ENCODE measurements at places on chromosomes 3 and 15.

DNA sequence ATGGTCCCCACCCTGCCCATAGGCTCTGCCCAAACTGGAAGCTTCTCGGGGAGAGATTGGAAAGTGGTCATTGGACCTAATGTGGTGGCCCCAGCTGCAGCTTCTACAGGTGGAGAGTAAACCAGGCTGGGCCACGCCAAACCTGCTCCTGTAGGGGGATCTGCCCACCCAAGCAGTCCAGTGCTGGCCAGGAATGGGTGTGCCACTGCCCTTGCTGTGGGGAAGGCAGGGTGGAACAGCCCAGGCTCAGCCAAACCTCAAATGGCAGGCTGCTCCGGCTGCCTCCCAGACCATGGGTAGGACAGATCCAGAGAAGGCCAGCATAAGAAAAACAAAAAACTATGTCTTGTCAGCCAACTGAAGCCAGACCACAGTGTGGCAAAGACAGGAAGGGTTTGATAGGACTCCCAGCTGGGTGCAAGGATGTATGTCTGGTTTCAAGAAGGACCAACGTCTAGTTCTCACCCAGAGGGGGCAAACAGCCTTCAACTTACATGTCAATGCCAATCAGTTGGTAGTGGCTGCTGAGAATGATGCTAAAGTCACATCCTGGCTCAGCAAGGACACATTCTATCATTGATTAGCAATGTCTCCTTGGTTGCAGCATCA lies 267.3 kb downstream of the UACA start:
- DNase-seq = no peak

GRCh38 chr15:44194323-44195150 lies 534 bp downstream of the FRMD5 start:
- DNase-seq = peak; percentile 45

GRCh38 chr15:85542895-85543331 lies 162.5 kb downstream of the AKAP13 start:
- DNase-seq = no peak

GRCh38 chr3:170737498-170738162 lies 132.4 kb downstream of the RPL22L1 start:
- DNase-seq = no peak

- DNase-seq = no peak
These were observed 6.7 kb downstream of the LNP1 start for GRCh38 chr3:100407977-100408532.

DNA sequence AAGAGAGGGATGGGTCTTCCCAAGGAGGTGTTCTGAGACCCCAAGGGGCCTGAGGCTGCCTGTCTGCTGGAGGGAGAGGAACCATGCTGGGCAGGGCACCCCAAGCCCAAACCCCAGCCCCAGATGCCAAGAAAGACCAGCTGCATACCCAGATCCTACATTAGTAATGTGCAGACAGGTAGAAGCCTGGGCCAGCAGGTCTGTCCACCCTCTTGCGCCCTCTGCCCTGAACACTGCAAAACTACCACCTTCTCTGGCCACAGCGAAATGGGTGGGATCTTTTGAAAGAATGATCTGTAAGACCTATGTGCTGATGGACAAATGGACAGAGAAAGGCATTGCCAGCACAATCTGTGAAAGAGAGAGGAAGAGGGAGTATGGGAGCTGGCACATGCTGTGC lies 283.2 kb downstream of the EPHB1 start:
- no peak for DNase-seq

DNA sequence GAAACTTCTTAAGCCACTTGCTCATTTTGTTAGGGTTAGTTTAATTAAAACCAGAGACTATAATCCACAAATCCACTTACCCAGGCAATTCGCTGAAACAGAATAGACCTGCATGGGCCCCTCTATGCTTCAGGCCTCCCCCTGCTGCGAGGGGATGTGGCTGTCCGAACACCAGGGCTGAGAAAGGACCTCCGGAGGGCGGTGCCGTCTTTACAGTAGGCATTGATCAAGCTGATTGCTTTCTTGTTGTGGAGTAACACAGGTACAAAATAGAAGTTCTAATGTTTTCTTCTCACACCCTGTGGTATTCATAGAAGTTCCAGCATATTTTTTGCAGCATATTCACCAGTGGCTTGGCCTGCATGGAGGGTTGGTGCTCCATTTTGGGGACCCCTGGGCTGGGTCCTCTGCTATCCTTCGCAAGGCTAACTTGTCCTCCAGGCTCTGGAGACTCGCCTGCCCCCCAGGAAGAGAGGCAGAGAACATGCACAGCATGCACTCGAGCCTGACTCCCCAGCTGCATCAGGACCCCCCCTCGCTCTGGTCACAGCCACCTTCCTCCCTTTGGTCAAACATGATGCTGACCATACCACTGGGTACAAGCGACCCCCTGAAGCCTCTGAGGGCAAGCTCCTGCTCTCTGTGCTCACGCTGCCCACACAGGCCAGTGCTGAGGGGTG lies 55.3 kb downstream of the TPRA1 start:
- no peak for DNase-seq

Measured in stimulated activated CD4-positive, alpha-beta T cell treated with anti-CD3 and anti-CD28 coated beads, Interleukin-4, amount 100 ng/mL, for 1 hour (primary cell).